Stimulated activated CD4-positive, alpha-beta T cell treated with anti-CD3 and anti-CD28 coated beads, Interleukin-12 subunit alpha, Interleukin-12 subunit beta, amount 100 ng/mL, for 48 hours (primary cell): ENCODE measurements at places on chromosomes 3 and 15.

GRCh38 chr3:158790901-158791589 lies 10.8 kb upstream of the MFSD1 start:
- DNase-seq: peak; percentile 45

GRCh38 chr3:67821135-67821534 lies 166.7 kb upstream of the SUCLG2 start:
- DNase-seq: no peak

DNA sequence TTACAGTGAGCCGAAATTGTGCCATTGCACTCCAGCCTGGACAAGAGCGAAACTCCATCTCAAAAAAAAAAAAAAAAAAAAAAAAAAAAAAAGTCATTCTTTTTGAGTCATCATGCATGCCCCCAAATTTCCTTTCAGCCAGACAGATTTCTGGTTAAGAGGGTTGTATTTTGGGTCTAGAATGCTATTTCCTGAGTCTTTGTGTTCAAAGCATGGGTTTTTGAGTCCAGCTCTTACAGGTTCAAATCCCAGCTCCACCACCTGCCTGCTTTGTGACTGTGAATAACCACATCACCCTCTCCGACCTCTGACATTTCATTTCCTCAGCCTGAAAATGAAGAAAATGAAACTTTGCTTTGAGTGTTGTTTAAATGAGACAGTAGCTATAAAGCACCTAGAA lies 9.3 kb upstream of the C15orf61 start:
- no peak for DNase-seq

GRCh38 chr3:115787818-115788217 lies 164.5 kb downstream of the GAP43 start:
- DNase-seq: no peak

- no peak for DNase-seq
Measured at GRCh38 chr15:63596676-63597037, 530 bp upstream of the FBXL22 start.

DNA sequence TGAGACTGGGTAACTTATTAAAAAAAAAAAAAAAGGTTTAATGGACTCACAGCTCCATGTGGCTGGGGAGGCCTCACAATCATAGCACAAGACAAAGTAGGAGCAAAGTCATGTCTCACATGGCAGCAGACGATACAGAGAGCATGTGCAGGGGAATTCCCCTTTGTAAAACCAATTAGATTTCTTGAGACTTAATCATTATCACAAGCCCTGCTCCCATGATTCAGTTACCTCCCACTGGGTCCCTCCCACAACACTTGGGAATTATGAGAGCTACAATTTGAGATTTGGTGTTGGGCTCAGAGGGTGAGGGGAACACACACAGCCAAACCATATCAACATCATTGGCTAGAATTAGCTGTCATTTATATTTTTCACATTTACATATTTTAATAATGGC lies 221.0 kb downstream of the RSRC1 start:
- DNase-seq: no peak

DNA sequence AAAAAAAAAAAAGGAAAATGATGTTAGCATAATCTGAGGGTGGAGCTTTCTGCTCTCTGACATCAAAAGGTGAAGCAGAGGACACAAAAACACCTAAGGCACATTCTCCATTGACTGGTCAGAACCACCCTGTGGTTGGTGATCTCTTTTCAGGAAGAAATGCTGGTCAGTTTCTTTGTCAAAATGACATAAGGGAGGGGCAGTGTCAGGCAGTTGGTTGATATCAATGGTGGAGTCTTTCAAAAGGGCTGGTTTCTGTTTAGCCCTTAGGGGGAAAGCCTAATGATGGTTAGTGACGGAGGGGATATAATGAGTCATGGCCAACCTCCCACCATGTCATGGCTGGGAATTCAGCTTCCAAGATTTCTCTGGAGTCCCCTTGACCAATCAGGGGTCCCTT lies 185.9 kb upstream of the GBE1 start:
- no peak for DNase-seq

- DNase-seq: no peak
Measured at GRCh38 chr15:98043160-98044014, 82.9 kb downstream of the ARRDC4 start.

GRCh38 chr15:99478977-99479376 lies 86.8 kb upstream of the MEF2A start:
- DNase-seq: no peak

- DNase-seq: no peak
Measured at GRCh38 chr15:26087395-26087794, 224.3 kb upstream of the ATP10A start.
